Activated effector memory CD4-positive, alpha-beta T cell treated with anti-CD3 and anti-CD28 coated beads, Interleukin-2, amount 50 U/mL, for 16 hours (primary cell): ENCODE measurements at places on chromosomes 5 and 9.

DNA sequence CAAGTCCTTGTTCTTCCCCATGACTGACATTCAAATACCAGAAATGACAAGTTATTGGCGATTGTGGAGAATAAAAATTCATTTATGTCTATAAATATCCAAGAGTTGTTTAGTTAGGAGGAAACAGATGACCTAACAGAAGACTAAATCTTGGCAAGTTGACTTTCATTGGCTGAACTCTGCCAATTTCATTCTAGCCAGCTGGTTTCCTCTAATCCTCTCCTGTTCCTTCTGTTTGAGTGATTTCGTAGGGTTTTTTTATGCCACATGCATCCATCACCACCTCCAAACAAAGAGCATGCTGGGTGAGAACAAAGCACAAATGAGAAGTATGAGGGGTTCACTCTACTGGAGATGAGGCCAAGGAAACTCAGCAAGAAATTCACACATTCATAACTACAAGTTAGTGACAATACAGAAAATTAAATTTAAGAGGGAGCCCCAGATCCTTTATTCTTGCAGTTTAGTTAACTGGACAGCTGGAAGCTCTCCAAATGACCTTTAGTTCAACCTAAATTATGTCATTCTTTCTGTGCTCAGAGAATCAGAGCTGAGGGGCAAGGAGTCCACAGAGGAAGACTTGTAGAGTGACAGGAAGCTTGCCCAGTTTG is 932.0 kb downstream of the TLE4 start:
- DNase-seq, result no peak

GRCh38 chr5:160357861-160358411 is 12.5 kb downstream of the C1QTNF2 start:
- DNase-seq, result no peak

DNA sequence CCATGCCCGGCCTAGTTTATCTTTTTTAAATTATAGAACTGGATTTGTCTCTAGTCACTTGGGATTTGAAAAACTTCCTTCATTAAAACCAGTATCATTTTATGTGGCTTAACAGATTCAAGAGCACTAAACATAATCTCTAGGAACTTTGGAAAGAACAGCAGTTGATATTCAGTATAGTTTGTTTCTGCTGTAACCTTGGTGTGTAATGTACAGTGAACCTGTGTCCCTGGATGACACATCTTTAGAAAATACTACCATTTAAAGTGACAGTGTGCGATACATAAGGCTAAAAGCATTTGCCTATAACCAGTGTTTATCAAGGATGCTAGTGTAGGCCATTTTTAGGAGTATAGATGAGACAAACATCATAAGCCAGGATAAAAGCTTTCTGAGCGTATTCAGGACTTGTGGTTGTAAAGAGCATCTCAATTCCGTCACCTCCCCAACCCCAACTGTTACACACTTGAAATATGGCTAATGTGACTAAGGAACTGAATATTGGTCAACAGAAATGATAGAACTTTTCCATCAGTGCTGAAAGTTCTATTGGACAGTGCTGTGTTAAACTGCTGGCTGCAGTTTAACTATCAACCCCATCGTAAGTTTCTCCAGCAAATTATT is 4.4 kb downstream of the SNX18 start:
- no peak for DNase-seq

DNA sequence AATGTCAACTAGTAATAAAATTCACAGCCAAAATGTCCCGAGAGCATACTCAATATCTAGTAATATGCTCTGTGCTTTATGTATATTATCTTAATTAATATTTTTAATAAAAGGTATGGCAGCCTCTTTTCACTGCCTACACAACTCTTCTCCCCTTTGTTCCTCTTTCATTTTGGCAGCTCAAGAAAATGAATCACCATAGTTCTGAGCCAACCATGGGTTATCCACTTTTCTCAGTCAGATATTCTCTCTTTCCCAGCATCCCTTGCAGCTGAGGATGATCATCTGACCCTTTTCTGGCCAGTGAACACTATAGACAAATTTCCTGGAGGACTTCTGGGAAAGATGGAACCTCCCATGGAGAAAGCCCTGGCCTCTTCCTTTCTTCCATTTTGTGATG is 8.2 kb upstream of the DOCK8 start:
- no peak for DNase-seq

DNA sequence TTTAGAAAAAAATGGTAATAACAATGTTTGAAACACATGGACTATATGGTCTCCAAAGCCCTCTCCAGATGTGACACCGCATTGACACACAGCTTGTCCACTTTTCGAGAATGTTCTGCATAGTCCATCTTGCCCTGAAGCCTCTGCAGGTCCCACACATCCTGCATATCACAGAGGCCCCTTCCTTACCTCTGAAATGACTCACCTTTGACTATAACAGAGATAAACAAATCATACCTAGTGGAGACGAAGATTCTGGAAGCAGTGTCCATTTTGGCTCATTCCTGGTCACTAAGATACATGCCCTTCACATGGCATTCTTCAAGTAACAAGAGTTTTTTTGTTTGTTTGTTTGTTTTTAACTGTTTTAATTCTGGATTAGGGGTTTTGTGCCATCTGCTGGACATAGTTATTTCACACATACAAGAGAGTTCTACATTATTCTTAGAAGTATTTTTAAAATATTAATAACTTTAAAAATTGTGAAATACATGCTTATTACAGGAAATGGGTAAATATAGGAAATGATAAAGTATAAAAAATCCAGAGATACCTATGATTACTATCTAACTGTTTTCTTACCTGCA is 5.1 kb downstream of the ARL14EPL start:
- no peak for DNase-seq

- no peak for DNase-seq
Measured at GRCh38 chr5:81183811-81184748, 49.0 kb upstream of the CKMT2 start.

DNA sequence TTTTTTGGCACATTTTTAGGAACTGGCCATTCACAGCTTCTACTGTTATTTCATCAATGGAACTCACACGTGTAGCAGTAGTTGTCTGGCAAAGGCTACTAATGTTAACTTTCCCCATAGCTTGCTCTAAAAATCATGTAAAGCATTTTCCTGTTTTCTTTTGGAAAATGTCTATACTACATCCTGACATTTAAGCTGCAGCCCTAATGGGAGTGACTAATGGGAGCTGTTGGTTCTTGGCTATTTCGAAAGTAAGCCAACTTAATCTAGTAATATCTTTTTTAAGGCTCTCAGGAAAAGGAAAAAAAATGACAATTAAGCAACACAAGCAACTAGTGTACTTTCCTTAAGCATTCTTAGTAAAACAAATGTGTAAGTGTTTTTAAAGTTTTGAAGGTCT is 169.2 kb downstream of the SLC12A2 start:
- no peak for DNase-seq
